ENCODE measurements at places on chromosomes 2 and 18.

DNA sequence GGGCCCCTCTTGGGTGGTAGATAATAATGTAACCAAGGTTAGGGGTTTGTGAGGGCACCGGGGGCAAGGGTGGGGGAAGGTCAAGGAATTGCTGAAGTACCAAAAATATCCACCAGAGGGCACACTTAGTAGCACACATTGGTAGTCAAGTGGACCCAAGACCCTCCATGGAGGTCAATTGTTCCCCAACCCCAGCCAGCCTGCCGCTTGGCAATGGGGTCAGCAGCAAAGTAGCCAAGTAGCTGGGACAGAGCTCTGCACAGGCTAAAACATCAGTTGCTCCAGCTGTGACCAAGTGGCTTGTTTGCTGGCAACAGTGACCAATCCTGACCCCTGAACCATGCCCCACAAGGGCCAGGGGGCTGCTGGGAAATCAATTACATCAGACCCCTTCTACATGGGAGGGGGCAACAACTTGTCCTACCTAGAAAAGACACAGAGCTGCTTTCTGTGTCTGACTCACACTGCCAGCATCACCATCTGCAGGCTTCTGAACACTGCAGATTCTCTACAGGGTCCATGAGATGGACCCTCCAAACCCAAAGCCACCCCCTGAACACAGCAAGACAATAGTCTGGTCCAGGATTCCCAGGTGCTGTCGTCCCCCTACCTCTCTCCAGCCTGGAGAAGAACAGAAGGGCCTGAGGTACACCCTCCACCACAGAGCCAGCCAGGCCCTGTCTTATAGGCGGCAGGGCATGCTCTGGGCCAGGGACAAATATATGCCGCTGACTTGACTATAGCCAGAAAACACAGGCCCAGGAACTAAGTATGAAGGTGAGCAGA is 76.0 kb downstream of the EMX1 start:
- no peak for DNase-seq

DNA sequence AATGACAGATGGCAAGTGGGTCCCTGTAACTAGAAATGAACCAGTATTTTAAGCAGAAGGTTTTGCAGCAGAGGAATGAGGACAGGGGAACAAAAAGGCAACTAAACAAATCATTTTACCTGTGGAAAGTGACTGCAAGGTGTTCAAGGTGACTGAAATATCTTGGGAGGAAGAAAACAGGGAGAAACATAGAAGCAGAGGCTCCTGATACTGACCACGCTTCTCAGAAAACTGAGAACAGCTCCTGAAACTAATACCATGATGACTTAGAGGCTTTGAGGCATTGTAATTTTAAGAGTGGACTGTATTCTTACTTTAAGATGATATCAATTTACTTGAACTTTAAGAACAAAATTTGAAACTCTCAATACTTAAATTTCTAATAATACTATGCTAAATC is at the start of gene DYTN:
TSS of gene DYTN (minus strand) at position 101 of the 400 bp plus-strand sequence. CDS start 117 bp downstream, outside the sequence.
- no peak for DNase-seq

GRCh38 chr2:36530983-36531354 is 67.0 kb downstream of the FEZ2 start:
- DNase-seq, result no peak

- no peak for DNase-seq
These were observed 116.4 kb upstream of the FANCL start for GRCh38 chr2:58357521-58357920.
